ENCODE measurements at places on chromosomes 3 and 15.
A peak's percentile ranks its signal among the peaks of the same experiment; 100 is the strongest.

DNA sequence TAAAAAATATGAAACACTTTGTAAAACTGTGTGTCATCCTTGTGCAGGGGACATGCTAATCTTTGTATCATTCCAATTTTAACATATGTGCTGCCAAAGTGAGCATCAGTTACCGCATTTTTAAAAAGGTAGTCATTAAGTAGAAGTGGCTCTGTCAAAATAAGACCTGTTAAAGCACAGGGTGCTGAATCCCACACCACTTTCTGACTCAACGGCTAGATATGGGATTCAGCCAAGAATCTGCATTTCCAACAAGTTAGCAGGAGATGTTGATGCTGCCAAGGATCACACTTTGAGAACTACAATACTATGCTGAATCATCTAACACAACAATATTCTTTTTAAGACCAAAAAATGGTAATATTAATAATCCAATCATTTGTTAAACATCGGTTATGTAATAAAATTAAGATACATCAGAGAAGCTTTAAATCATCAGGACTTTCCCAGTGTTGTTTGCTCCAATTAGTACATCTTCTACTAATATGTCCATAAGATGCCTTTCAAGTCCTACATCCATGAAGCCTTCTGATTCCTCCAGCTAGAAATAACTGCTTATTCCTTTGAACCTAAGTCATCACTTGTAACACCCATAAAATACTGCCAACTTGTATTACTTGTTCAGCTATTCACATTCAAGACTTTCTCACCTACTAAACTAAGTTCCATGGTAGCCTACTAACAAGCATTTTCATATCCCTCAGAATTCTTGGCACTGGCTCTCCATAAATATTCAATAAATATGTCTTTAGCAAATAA lies 71.1 kb downstream of the TBL1XR1 start:
- DNase-seq = no peak

GRCh38 chr3:169863458-169863899 lies 6.3 kb downstream of the LRRC31 start:
- DNase-seq = peak; percentile 59

DNA sequence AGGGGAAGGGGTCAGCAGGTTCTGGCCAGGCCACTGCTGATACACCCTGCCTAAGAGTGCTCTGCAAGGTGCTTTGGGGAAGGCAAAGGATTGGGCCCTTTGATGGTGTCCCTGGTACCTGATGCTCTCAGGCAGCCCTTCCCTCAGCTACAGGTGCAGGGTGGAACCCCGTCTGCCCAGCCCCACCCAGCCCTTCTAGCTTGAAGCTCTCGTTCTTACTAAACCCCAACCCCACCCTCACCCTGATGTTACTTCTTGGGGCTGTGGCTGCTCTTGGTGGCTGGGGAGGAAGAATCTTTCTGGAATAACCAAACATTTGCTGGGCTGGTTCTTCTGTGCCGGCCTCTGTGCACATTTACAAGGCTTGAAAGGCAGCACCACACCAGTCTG lies 6.4 kb downstream of the GNAI2 start:
- DNase-seq = no peak

GRCh38 chr15:27459836-27460235 lies 488.9 kb downstream of the GABRG3 start:
- DNase-seq = no peak

- no peak for DNase-seq
Observed at GRCh38 chr3:147368561-147369221, 37.7 kb downstream of the ZIC4 start.

GRCh38 chr15:40259021-40259420 lies 20.2 kb downstream of the PAK6 start:
- DNase-seq = no peak

- no peak for DNase-seq
Observed at GRCh38 chr3:55893045-55893664, 406.0 kb upstream of the WNT5A start.

- DNase-seq = no peak
Observed at GRCh38 chr3:164450276-164450905, 627.9 kb downstream of the SI start.

DNA sequence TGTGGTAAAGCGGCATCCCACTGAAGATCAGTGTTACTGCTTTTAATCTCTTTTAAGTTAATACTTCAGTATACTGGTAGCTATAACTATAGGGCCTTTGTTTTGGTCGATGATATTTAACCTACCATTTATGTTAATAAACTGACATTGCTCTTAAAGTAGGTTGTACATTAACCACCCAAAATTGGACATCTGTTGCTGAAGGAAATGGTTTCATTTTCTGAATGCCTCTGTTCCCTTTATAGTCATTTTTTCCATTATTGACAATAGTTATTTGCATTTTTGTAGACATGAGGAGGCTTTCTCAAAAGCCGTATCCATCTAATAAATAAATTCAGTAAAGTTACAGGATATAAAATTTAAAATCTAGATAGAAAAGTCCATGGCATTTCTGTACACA lies 252.4 kb upstream of the UBE2E1 start:
- DNase-seq = no peak

- DNase-seq = no peak
Observed at GRCh38 chr3:2205692-2206091, 107.0 kb downstream of the CNTN4 start.

DNA sequence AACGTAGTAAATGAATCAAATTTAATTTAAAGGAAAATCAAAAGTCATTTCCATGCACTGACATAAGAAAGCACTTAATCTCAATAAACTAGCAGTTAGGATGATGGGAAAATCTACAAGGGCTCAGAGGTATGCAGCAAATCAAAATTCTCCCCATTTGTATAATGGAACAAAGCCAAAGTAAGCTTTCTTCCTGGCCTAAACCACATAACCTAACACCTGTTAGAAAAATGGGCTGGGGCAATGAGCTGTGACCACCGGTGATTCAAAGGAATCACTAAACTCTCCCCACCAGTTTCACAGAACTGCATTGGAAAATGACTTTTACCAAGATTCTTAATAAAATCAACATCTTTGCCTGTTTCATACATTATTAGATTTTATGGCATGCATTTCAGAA lies 1024.3 kb downstream of the FHIT start:
- DNase-seq = no peak

DNA sequence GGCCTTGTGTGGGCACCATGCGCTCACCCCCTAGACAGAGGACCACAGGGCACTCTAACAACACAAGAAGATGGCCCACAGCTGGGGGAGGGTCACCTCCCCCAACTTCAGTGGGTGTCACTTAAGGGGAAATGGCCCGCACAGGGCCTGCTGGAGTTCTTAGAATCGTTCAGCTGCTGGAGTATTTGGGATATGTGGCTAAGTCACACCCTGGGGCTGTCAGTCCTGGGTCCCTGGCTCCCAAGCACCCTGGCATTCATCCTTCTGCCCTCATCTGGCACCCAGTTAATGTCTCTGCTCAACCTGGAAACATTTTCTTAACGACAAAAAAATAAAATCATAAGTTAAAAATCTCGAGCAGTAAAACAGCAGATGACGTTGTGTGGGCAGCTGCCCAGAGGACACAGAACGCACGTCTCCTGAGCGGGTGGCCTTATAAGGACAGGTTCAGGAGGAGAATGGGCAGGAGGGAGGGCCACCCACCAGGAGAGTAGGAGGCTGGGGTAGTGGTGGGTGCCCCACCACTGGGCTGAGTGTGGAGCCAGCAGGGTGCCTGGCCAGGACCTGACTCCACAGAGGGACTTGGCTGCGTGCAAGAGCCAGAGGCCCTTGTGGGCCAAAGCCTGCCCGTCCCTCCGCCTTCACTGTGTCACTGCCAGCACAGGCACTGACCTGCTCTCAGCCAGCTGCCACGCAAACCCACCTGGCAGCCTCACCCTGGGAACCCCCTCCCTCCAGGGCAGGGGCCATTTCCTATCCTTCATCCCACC lies 11.5 kb downstream of the KBTBD13 start:
- no peak for DNase-seq

- DNase-seq = no peak
Observed at GRCh38 chr3:165383381-165383780, 187.2 kb upstream of the SLITRK3 start.

- no peak for DNase-seq
Observed at GRCh38 chr3:183131186-183131725, 31.3 kb downstream of the LAMP3 start.

DNA sequence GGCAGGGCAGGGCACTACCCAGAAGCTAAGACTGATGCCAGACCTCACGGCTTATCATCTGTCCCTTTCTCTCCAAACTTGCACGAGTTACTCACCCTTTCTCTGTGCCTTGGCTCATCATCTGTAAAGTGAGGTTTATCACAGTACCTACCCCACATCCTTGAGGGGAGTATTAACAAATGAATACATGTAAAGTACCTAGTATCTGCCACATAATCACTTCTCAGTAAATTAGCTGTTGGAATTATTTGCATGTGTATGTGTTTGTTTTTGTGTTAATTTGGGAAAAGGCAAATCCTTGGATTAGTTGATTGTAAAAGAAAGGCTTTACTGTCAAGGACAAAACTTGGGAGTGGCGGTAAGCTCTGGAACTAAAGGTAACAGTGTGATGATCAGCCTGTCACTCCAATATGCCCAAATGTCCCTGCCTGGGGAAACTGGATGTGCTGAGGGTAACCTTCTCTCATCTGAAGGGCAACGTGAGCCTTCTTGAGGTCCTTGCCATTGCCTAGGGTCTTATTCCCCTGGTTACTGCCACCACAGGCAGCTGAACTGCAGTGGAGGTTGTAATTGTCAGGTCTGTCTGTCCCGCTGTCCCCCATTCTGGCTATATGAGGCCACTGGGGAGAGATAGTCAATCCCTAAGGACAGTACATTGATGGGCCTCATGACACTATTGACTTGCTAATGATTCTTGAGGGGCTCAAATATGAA lies 269.4 kb downstream of the CLSTN2 start:
- DNase-seq = no peak

DNA sequence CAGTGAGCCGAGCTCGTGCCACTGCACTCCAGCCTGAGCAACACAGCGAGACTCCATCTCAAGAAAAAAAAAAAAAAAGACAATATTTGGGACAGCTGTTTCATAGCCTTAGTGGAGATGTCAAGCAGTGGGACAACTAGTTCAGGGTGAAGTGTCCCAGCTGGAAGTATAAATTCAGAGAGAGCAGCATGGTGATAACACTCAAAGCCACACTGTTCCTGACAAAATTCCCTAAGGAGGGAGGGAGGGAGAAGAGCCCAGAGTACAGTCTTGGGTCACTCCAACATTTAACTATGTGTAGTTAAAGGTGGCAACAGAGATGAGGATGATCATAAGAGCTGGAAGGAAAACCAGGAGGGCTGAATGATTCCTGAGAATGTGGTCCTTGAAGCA lies 21.1 kb upstream of the IP6K2 start:
- DNase-seq = no peak

All from activated naive CD4-positive, alpha-beta T cell treated with Interleukin-2 at 50 U/mL for 16 hours (primary cell).